Daoy (cell line): ENCODE measurements at places on chromosomes 5 and 9. TPM values are rescaled to one million over a fixed set of nuclear protein-coding genes. Genes with fewer than 3 reads are reported as not detected.

Gene IRX4
- 4.6 and 10.2 TPM in 2 replicates for total RNA-seq

- no peak for DNase-seq
These were observed 26.2 kb downstream of the MACROH2A1 start for GRCh38 chr5:135372654-135373381.

Gene SLC46A2
- total RNA-seq, result not detected in 2 replicates

DNA sequence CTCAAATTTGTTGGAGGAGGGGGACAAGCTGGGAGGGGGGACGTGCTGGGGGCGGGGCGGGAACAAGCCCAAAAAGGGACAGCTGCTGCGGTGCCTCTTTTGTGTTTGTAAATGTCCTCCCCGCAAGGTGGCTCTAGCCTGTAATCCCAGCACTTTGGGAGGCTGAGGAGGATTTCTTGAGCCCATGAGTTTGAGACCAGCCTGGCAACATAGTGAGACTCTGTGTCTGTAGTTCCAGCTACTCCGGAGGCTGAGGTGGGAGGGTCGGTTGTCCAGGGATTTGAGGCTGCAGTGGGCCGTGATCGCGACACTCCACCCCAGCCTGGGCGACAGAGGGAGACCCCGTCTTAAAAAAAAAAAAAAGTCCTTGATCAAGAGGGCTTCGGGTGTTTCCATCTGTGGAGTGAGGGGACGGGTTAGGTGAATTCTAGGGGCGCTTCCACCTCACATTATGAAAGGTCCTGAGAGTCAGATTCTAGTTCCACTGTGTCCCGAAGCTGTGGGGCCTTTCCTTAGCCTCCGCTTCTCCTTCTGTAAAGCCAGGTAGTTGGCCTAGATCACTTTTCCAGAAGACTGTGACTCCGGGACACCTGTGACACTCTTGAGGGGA lies 779 bp upstream of the CTNNA1 start:
- peak; percentile 49 for DNase-seq

DNA sequence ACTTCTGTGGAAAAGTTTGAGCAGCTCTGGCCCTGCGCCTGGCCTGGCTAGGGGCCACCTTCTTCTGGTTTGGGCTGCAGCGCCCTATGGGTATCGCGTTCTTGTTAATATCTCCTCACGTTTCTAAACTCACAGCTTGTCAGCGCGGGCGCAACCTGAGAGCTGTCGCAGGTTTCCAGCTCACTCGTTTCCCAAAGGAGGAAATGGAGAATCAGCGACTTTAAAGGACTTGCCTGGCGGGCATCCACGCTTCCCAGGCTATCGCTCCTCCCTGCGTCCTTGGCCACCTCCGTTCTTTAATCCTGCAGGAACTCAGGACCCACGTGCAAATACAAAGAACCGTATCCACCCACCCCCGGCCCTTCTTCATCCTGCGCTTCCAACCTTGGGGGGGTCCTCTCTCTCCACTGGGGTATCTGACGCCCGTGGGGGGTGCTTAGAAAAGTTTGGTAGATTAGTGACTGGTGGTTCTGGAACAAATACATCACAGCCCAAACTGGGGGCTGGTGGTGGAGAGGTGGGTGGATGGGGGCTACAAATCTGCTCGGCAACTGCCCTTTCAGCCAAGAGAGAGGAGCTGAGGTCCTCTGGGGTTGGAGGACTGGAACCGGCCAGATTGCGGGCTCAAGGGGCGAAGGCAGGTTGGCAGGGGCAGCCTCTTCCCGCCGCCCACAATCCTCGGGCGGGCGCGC lies 578 bp upstream of the PSAT1 start:
- peak; percentile 62 for DNase-seq

DNA sequence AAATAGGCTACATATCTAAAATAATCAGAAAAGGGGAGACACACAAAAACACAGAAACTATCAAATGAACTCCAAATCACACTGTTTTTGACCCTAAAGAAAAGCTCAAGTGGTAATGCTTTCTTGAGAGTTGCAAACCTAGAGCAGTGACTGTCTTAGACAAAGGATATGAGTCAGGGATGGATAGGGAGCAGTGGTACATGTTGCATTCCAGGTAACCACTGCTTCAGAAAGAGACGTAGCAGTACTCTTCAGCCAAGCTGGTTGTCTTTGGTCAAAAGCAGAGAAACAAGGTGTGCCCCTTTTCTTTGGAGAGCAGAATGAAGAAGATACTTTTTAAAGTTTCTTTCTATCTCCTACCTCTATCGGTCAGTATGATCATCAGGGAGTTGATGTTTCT lies 1003.6 kb downstream of the CDH9 start:
- DNase-seq, result no peak

GRCh38 chr5:65338606-65339151 lies 143.0 kb downstream of the ADAMTS6 start:
- no peak for DNase-seq

DNA sequence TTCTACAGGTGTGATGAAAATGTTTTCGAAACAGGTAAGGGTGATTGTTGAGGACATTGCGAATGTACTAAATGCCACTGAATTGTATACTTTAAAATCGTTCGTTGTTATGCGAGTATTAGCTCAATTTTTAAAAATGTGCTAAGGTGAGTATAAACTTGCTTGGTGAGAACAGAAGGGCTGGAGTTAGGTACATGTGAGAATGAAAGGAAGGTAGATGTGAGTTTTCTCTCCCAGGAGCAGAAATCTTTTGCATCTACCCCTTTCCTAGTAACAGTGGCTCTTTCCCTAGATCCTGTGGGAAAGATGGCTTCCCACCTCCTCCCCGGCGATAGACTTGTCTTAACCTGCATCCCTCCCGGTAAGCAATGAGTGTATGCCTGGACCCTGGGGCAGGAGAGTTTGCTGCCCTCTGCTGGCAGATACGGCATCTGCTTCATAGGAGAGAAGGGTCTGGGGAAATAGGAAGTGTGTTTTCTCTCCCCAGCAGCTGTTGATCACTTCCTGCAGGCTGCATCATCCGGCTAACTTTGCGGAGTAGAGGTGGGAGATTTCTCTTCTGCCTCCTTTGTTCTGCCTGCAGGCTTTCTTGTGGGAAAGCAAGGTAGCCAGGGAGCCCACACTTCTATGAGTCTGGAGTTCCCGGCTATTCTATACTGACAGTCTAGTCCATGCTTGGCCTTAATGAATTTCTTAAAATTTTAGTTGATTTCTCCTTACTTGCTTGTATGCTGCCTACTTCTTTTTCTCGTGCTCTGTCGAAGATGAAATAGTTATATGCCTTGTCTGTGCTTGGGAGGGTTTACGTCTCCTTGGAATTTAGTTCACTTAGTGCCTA lies 373.3 kb upstream of the SEMA6A start:
- DNase-seq, result peak; percentile 74

DNA sequence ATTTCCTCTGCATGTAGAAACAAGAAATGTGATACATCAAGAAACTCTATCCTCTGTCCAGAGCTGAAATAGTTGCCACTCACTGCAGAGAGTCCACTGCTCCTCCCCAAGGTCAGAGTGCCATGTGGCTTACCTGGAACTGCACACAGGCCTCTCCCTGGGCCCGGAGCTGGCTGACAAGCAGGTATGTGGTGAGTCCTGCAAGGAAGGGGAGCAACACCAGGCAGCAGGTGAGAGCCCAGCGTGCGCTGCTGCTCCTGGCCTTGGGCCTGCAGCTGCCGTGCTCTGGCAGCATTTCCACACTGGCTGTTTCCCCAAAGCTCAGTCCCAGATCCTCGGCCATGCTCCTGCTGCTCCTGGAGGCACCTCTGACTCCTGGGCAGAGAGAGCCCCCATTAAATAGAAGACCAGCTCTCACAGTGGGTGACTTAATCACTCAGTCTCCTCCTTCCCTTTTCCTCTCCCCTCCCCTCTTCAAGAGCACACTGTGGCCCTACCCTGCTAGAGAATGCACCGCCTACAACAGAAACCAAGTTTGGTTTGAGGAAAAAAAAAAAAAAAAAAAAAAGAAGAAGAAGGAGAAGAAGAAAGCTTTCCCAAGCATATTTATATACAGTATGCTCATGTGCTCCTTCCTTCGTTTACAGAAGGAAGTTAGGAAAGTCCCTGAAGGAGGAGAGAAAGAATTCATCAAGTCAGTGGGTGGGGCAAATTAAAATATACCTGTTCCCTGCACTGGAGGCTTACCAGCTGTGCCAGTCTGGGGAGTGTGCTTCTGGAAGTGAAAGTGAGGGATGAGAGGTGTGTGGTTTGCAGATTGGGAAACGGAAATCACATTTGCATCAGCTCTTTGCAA lies at the start of gene TNFSF15:
TNFSF15 (minus strand) TSS at position 370 of the 856 bp plus-strand sequence; CDS start at position 343, 27 bp downstream.
- DNase-seq, result peak; percentile 43

- DNase-seq, result no peak
These were observed 118.6 kb downstream of the KDM4C start for GRCh38 chr9:6876195-6876894.

- DNase-seq, result no peak
These were observed 32.6 kb downstream of the CORO2A start for GRCh38 chr9:98159790-98160189.
